Stomach (tissue), 19 donors: ENCODE measurements at places on chromosomes 12 and 14.
A peak's percentile ranks its signal among the peaks of the same experiment; 100 is the strongest.

DNA sequence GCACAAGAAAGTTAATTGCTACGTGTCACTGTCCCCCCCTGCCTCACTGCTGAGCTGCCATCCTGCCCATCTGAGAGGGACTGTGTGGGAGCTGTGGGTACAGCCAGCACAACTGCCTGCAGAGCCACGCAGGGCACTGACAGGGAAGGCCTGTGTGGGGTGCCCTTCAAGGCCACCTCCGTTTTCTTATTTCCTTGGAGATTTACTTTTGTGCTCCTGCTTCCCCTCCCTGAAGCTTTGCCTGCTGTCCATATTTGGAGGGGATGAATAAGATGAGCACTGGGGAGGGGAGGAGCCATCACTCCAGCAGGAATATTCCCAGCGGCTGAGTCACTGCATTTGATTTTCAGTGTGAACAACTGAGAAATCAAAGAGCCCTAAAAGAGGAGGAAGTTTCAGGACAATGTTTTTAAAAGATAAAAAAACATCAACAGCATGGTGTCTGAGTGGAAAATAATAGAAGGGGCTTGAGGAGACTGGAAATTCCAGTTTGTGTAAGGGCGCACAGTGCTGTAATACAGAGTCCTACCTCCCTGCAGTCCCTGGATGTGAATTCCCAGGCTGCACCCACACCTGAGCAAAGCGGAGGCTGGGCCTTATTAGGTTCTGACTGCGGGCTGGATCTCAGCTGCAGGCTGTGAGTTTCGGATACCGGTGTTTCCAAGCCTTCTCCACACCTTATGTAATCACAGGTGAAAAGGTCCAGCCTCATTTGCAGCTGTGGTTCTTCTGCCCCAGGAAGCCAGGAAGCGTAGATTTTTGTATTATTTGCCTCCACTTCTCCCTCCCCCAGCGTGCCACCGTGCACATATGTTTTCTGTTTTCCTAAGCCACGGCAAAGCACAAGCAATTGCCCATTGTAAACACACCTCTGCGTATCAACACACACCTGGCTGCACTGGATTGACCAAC, 192.6 kb upstream of the BCL2L14 start:
- peak; percentile 65 for DNase-seq

DNA sequence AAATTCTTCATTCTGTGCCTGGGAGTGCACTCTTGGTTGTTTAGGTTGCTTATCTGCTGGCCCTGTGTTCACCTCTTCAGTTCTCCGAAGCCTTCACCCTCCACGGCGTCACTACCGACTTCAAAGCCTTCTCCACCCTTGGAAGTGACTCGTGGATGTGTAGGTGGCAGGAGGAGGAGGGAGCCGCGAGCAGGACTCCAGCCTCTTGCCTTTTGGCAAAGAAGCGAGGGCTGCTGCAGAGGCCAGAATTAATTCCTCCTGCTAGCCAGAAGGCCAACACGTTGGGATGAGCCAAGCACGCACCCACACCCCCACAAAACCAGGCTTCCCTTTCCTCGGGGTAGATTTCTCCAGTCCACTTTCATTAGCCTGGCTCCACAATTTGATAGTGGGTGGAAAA, 86.5 kb downstream of the TBX5 start:
- DNase-seq, result peak; percentile 4

GRCh38 chr14:54908190-54908589, 5.6 kb upstream of the GCH1 start:
- no peak for DNase-seq

DNA sequence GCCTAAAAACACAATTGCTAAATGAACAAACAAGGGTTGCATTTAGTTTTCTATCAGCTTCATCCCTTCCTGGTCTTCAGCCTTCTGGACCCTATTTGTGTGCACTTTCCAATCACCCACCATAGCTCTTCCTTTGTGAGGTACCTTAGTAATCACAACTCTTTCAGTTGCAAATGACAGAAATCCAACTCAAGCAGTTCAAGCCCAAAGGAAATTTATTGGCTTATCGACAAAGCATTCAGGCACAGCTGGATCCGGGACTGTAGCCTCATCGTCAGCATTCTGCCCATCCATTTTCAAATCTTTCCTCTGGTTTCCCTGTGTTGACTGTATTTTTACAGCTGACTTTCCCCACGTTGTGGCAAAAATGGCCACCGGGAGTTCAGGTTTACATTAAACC, 148.6 kb upstream of the VASH1 start:
- no peak for DNase-seq

- DNase-seq, result peak; percentile 82
These were observed at the start of gene C14orf93 for GRCh38 chr14:23009939-23010726. Gene C14orf93, minus strand, starts transcription at chr14:23010143. Its CDS starts 11,120 bp downstream, at chr14:22999023.

DNA sequence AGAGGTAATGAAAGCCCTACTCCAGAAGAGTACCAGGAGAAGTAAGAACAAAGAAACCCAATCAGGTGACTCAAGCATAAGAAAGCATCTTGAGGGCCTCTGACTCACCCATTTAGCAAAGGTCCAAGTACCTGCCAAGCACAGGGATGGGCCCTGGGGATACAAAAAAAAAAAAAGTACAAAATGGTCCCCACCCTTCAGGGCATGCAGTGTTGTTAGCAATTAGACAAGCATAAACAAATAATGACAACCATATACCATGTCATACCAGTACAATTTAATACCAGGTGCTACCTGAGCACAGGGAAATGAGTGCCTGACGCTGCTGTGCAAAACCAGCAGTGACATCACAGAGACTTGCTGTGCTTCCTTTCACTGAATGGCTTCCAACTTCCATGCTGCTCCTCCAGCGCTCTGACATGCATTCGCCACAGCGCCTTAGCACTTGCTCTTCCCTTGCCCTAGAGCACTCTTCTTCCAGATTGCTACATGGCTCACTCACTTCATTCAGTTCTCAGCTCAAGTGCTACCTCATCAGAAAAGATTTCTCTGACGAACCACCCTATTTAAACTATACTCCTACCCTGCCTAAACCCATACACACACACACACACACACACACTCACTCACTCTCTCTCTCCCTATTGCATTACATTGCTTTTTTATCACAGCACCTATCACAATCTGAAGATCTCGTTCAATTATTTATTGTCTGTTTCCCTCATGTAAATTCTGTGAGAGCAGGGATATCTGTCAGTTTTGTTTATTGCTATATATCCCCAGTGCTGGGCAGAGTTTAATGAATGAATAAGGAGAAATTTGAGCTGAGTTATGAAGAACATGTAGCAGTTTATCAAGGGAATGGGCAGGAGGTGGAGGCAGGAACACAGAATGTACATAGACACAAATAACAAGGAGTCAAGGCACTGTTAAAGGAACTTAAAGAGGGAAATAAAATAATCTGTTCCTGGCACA, 12.9 kb upstream of the EPS8 start:
- no peak for DNase-seq

DNA sequence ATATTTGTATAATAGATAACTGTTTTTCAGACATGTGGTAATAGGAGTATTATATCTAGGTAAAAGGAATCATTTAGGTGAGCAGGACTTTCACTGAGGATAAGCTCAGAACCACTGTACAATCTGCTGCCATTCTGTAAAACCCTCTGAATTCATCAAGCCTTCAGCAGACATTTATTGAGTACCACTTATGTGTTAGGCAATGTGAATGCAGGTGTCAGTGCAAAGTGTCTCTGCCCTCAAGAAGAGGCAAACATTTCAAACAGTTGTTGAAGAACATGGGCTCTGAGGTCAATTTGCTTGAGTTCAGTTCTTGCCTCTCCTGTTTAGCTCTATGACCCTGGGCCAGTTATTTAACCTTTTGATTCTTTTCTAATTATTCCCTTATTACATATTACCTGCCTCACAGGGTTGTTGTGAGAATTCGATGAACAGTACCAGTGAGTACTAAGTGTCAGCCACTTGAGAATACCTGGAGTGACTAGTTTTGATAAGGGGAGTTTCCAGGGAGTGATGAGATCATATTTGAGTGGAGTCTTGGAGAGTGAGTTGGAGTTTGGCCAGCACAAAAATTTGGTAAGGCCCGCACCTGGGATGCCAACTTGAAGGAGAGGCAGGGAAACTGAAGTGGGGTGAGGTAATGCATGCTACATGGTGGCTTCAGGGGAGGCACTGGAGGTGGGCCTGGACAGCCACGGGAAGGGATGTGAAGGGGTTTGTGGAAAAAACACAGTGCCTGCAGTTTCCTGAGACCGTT, 33.7 kb downstream of the RASSF8 start:
- no peak for DNase-seq

DNA sequence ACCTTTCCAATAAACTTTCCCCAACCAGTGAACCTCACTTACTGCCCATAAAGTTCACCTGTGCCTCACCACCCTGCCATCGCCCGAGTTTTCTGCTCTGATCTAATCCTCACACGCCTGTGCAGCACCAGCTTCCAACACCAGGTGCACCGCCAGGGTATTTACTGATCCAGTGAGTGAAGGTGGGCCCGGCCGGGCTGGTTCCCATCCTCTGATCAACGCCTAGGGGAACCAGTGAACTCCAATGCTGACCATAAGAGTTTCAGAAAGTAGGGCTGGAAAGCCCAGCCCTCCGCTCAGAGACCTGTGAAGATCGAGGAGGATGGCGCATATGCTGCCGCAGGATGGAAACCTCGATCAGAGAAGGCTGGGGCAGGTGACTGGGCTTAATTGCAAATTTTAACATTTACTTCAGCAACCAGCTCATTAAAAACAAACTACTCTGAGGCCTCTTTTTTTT, 685 bp upstream of the MYL6B start:
- DNase-seq, result peak; percentile 88

GRCh38 chr12:51493281-51493680, 68.7 kb downstream of the SLC4A8 start:
- DNase-seq, result no peak

DNA sequence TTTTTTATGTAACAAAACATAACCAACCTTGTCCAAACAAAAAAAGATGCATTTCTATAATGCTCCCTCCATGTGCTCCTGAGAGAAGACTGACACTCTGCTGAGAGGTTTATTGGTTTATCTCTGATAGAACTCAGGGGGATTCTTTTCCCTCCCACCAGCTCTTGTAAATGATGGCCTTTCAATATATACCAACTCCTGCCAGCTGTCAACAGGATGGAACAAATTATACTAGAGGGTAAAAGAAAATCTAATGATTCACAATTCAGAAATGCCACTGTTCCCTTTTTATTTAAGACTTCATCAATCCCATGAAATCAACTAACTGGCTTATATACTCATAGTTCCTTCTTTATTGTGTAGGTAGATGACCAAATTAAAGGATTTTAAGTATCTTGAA, 25.4 kb downstream of the PSMC1 start:
- DNase-seq, result no peak

- DNase-seq, result no peak
These were observed 27.1 kb downstream of the LTBP2 start for GRCh38 chr14:74584951-74585350.

GRCh38 chr12:17015501-17015900, 409.5 kb upstream of the LMO3 start:
- no peak for DNase-seq

DNA sequence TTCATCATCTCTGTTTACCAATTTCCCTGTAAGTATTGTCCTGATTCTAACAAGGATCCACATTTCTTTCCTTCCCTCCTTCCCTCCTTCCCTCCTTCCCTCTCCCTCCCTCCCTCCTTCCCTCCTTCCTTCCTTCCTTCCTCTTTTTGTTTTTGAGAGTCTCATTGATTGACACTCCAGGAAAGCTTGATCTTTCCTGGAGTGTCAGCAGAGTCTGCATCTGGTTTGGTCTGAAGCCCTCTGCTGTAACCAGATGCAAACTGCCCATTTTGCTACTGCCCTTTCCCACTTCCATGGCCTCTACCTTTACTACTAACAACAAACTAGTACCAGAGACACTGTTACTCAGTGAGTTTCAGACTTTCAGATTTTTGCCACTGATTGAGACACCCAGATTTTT, 14.4 kb upstream of the OR6C65 start:
- no peak for DNase-seq

- DNase-seq, result no peak
These were observed 22.0 kb upstream of the BCL2L14 start for GRCh38 chr12:12048714-12049113.
